ENCODE measurements at places on chromosomes 1 and 21.
A peak's percentile ranks its signal among the peaks of the same experiment; 100 is the strongest.

- no peak for DNase-seq
These were observed 543 bp upstream of the MARK1 start for GRCh38 chr1:220527279-220527907.

- DNase-seq = no peak
These were observed 11.2 kb downstream of the CSRP1 start for GRCh38 chr1:201495551-201496295.

- DNase-seq = no peak
These were observed 31.4 kb upstream of the LYST start for GRCh38 chr1:235898126-235898525.

GRCh38 chr21:45482899-45483821 is 59.1 kb downstream of the SLC19A1 start:
- DNase-seq = no peak

DNA sequence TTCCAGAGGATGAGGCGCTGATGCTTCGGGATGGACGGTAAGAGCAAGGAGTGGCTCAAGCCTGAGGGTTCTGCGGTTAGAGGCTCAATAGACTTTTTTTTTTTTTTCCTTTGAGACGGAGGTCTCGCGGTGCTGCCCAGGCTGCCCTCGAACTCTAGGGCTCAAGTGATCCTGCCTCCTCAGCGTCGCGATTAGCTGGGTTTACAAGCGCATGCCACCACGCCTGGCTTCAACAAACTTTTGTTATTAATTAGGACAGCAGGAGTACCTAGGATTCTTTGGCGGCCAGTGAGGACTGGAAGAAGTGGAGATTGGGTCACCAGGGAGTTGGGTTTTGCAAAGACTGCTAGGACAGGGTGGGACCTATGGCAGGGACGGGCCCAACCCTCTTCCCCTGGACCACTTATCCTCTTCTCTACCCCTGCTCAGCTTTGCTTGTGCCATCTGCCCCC is 587 bp downstream of the SCNM1 start:
- DNase-seq = no peak

- peak; percentile 14 for DNase-seq
These were observed 951 bp downstream of the GGPS1 start for GRCh38 chr1:235329139-235329902.

DNA sequence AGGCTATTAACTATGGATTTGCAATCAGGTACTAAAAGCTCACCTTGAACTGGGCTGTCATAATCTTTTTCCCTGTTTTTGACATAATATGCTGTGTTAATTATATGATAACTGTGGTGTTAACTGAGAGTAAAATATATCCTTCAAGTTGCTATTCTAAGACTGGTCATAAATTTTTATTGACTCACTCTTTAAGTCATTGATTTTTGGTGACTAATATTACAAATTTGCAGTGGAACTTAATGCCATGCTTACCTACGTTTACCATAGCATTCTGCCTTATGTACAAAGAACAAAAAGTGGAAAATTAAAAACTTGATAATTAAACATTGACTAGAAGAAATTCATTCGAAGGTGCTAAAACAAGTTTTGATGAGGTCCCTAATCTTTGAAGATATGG is 872.4 kb downstream of the BRINP3 start:
- no peak for DNase-seq

GRCh38 chr1:181685211-181685610 is 201.9 kb downstream of the CACNA1E start:
- no peak for DNase-seq

DNA sequence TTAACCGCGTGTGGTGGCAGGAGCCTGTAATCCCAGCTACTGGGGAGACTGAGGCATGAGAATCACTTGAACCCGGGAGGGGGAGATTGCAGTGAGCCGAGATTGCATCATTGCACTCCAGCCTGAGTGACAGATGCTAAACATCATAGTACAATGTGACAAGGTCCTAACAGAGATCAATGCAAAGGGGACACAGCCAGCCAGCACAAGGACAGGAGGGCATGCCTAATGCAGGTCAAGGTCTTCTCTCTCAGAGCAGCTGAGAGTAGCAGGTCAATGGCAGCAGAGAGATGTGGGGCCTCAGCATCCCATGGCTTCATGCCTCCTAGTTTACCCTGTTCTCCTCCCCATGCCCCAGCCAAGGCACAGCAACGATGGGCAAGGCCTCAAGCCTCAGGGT is 3.0 kb upstream of the SMIM11 start:
- no peak for DNase-seq

DNA sequence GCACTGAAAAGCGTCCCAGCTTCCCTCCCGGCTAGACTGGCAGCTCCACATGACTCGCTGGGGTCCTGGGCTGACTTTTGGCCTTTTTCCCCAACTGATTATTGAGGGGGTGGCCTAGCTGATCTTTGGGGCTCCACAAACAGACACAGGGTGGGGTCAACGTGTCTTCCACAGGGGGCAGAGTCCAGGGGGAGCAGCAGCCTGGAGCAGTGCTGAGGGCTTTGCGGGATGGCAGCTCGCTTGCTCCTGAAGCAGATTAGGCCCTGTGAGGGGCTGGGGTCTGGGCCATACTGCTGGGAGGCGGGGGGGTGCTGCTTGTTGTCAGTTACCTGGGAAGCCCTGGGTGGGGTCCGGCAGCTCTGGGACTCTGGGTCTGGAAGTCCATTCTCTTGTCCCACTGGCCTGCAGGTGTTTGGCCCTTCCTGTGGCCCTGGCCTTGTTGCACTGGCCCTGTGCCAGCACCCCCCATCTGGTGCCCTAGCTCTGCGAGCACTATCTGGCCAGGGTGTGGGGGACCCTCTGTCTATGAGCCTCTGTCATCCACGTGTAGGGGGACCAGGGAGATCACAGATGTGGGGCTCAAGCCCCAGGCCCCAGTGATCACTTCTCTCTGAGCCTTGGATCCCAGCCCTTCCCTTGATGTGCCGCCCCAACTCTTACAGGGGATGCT is 12.3 kb upstream of the HES5 start:
- DNase-seq = no peak

GRCh38 chr1:10612436-10613160 is 137.8 kb downstream of the PEX14 start:
- no peak for DNase-seq

DNA sequence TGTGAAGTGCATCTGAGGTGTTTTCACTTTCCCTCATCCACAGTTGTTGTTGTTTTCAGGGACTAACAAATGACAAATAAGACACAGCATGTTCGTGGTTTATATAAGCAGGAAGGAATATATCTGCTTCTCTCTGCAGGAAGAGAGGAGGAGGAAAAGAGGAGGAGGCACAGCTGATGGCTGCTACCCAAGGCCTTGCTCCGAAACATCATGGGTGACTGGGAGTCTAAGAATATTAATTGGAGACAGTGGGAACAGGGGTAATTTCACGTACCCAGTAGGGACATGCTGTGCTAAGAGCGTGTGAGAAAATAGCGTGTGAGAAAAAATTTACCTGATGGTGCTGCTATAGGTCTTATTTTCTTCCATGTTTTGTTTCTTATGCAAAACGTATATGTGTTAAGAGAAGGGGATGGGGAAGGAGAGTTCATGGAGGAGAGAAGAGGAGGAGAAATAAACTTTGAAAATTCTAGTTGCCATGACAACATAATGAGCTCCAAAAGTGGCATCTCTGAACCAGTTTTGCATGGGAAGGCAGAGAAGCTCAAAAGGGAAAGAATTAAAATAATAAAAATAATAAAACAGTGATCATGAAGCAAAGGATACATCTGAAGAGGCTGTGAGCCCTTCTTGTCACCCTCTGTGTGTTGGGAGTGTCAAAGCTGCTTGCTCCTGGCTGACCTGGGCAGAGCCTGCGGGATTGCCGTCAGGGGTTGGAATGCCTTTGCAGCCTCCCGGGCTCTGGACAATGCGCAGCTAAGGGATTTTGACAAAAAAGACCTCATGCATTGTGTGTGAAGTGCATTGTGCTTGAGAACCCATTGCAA is 192.0 kb downstream of the CACNA1E start:
- no peak for DNase-seq

DNA sequence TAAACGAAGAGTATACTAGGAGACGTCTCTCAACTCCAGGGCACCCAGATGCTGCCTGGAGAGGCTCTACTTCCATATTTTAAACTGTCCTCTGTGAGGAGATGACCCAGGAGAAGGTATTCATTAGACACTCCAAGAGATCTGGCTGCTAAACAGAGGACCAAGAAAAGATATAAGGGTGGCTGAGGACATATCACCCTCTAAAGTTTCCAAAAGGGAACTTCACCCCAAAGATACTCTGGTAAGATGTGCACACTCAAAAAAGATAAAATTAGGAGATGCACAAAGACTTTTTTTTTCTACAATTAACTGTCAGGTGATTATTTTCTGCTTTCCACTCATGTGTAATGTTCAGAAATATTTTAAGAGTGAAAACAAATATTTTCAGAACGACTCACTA is 1.4 kb downstream of the ZNF670 start:
- no peak for DNase-seq

DNA sequence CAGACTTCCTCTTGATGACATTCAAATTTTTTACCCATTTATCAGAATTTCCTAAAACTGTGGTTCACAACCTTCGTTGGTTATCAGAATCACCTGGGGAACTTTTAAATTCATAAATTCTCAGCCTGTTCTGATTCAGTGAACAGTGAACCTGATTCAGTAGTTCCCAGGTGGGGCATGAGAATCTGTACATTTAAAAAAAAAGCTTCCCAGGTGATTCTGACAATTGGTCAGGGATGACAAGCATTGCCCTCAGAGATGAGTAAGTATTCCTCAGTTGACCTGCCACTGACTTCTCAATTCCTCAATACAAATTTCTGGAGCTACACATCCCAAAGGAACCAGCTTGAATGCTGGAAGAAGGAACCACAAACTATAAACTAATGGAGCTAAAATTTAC is 23.5 kb upstream of the CR2 start:
- no peak for DNase-seq

DNA sequence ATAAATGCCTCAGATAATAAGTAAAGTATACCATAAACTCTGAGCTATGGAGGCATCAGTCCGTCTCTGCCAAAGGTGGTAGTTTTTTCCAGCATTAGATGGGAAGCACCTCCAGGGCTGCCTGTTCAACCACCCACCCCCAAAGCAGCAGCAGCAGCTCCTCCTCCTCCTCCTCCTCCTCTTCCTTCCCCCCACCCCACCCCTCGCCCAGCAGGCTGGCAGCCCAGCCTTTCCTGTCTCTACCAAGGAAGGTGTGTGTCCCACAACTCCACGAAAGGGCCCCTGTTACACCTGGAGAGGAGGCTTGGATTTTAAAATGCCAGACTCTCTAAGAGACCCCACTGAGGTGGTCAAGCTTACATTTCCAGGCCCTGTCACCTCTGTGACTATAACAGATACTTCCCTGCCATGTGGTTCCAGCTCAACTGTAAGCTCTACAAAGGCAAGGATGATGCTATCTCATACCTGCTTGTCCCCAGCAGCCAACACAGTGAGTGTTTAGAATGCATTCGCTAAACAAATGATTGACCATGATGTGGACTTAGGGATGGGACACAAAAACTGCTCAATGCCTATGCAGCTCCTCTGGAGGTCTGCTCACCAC is 76.7 kb downstream of the GFI1 start:
- DNase-seq = no peak

- DNase-seq = no peak
These were observed 41.3 kb upstream of the TACSTD2 start for GRCh38 chr1:58618303-58618702.

DNA sequence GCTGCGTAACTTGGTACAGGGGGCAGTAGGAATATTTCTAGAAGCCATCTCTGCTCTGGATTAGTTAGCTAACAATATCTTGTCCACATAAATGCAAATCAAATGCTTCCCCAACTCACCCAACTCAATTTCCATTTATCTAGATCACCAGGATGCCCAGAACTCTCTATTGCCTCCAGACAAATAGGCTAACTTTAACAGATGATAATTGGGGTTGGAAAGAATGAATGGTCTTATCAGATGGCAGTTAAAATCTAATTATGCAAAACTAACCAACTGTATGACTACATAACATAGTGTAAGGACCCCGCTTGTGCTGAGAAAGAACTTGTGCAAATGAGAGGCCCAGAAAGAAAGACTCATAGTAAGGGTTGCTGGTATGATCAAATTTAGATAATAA is 1024.8 kb downstream of the PLA2G4A start:
- DNase-seq = no peak

GRCh38 chr1:14952626-14953314 is 200.8 kb upstream of the TMEM51 start:
- DNase-seq = no peak

DNA sequence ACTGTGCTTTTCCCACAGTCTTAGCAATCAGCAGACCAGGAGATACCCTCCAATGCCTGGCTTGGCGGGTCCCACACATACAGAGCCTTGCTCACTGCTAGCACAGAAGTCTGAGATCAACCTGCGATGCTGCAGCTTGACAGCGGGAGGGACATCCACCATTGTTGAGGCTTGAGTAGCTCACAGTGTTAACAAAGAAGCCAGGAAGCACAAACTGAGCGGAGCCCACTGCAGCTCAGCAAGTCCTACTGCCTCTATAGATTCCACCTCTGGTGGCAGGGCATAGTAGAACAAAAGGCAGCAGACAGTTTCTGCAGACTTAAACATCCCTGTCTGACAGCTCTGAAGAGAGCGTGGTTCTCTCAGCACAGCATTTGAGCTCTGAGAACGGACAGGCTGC is 33.4 kb downstream of the MNDA start:
- no peak for DNase-seq

- DNase-seq = no peak
These were observed 641.2 kb downstream of the PTPRC start for GRCh38 chr1:199279872-199280645.

DNA sequence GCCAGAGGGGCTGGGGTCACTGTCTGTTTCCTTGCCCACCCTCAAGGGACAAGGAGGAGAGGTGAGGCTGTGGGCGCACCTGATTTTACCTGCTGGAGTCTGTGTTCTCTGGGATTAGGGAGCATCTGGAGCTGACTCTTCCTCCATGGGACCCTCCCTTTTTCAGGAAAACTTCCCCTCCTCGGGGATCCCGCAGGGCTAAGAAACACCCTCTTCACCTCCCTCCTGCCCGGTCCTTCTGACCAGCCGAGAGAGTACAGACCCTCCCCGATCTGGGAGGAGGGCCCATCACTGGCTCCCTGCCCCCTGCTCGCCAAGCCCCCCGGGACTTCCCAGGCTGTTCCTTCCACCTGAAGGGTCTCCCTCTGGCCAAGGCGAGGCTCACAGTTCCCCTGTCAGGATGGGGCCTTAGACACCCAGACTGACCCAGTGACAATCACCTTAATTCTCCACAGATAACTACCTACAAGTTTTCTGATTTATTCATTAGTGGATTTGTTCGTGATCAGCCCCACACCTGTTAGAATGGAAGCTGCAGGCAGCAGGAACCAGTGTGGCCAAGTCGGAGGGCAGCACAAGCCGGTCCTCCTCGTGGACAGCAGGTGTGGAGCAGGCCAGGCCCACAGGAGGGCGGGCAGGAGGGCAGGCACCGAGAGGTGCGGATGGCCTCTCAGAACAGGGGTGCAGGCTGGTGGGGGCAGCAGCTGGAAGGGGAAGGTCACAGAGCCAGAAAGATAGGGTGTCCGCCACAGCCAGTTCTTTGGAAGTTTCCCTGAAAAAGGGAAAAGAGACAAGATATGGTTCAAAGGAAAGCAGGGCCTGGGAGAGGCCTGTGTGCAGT is 15.9 kb upstream of the SAMD11 start:
- no peak for DNase-seq

- no peak for DNase-seq
These were observed 65.4 kb downstream of the UBIAD1 start for GRCh38 chr1:11338284-11338924.
